ENCODE measurements at places on chromosomes 13 and 19. TPM values are rescaled to one million over a fixed set of nuclear protein-coding genes. Genes with fewer than 3 reads are reported as not detected.

DNA sequence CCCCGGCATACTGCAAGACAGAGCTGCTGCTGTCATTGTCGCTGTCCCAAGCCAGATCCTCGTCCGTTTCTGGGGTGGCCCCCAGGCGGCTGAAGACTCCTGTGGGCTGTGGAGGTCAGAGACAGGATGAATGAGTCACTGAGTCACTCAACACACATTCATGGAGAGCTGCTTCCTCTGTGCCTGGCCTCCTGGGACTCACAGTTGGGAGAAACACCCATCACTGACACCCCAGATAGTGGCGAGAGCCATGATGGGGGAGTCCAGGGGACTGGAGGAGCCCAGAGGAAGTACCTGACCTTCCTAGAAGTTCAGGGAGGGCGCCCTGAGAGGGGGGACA, 26.0 kb downstream of the C19orf47 start:
- no peak for DNase-seq

GRCh38 chr13:95181586-95181985, 119.7 kb downstream of the ABCC4 start:
- no peak for DNase-seq

- DNase-seq, result no peak
Measured at GRCh38 chr13:112457081-112457480, 80.9 kb downstream of the SPACA7 start.

- no peak for DNase-seq
Measured at GRCh38 chr13:24040835-24041234, 119.7 kb upstream of the SPATA13 start.

DNA sequence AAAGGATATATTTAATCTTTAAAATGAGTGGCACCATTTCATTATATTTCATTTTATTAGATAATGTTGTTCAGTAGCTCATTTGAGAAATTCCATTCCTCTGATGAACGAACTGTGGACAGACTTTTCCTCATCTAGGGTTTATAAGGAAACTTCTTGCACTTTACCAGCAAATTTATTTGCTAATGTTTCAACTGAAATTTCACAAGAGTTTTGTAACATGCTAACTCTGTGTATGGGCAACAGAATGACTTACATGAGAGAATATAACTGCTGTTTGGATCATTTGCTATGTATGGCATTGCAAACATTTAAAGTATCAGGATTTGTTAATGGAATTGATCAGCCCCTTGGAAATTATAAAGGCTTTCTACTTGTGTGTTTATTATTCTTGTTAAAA, 3.7 kb upstream of the IRS2 start:
- DNase-seq, result no peak

DNA sequence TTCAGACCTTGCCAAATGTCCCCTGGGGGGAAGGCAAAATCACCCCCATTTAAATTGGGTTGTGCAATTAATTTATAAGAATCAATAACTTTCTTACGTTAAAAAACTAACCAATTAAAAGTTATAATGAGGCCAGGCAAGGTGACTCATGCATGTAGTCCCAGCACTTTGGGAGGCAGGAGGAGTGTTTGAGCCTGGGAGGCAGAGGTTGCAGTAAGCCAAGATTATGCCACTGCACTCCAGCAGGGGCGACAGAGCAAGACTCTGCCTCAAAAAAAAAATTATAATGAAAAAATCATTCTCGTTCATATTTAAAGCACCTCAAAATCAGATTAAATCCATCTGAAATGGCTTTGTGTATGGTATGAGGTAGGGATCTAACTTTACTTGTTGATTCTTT, 18.4 kb upstream of the SIGLEC14 start:
- no peak for DNase-seq

- DNase-seq, result no peak
Measured at GRCh38 chr19:2805991-2806649, 13.5 kb upstream of the ZNF554 start.

DNA sequence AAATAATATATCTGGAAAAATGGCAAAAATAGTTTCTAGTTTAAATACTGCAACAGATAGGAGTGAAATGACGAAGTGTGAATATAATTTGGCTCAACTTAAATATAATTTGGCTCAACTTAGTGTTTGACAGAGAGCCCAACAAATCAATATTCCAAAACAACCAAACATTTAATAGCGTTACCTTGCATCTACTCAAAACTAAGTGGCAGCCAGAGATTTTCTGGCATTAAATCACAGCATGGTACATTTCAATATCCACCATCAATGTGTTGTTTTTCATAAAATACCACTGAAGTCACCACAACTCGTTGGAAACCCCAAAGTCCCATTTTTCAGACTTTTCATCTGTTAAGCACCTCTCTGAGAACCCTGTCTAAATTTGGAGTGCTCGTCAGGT, 69.6 kb downstream of the DCLK1 start:
- no peak for DNase-seq

DNA sequence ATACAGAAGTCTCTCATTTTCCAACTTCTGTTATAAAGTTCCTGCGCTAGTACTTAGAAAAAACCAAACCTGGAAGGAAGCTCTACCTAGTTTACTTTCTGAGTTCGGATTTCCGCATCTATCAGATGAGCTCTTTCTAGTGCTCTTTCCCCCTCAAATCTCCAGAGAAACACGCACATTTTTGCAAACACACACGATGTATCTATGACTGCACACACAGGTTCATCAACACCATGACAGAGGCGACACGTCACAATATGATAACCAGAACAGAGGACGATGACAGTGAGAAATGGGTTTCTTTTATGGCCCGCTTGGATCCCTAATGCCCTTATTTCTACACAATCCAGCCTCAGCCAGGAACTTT, 629 bp upstream of the LRRC63 start:
- no peak for DNase-seq

DNA sequence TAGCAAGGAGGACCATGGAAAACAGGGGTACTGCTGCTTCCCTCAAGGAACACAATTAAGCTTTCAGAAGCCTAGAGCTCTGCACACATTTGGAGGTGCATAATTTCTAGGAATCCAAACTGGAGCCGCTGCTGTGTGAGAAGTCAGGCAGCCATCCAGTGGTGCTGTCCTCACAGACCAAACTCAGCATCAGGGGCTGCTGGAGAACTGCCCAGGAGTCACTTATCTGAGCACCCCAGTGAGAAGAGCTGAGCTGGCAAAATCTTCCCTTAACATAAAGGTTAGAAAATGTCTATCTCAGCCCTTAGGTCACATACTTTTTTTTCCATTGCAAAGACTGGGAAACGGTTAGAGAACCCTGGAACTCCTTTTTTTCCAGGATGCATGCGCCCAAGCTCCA, 72.8 kb downstream of the ATP7B start:
- no peak for DNase-seq

DNA sequence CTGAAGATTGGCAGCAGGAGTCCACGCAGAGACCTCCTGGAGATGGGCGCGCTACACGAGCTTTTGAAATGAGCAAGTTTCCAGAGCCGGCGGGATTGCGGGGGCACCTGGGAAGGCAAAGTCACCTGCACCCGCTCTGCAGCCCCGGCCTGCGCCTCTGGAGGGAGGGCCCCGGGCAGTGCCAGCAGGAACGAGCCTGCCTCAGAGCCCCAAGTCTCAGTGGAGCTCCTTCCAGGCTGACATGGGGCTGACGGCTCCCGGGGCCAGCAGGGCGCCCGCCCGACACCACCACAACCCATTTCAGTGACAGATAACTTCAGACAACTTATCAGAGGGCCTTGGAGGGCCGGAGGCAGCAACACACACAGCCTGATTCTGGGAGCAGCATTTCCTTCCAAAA, 45.0 kb downstream of the RASA3 start:
- no peak for DNase-seq

- no peak for DNase-seq
Measured at GRCh38 chr13:98919566-98919965, 58.3 kb downstream of the DOCK9 start.

- no peak for DNase-seq
Measured at GRCh38 chr19:48393559-48394330, at the start of gene GRIN2D. TSS of gene GRIN2D (plus strand) at chr19:48393668. CDS start at chr19:48398393, 4,725 bp downstream.

GRCh38 chr13:88745011-88745410, 1073.8 kb downstream of the SLITRK5 start:
- DNase-seq, result no peak

- no peak for DNase-seq
Measured at GRCh38 chr19:30017172-30017571, 75.1 kb downstream of the URI1 start.

DNA sequence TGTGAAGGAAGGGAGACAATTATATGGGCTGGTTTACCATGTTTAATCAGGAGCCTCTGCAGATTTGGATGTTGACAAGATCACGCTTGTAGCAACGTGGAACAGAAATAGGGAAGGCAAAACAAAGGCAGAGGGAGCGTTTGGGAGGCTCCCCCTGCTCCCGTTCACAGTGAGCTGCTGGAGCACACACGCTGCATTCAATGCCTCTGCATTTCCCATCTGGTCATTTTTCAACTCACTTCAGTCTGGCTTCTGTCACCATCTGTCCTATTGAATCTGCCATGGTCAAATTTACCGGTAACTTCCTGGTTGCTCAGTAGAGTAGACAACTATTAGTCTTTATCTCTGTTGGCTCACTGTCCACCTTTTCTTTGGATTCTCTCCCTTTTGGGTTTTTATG, 91.0 kb downstream of the NHLRC3 start:
- DNase-seq, result no peak

GRCh38 chr19:18807861-18808331, 16.8 kb upstream of the COMP start:
- DNase-seq, result peak; percentile 15

- DNase-seq, result no peak
Measured at GRCh38 chr13:114124921-114125320, 7.5 kb downstream of the RASA3 start.

CRLF1 gene
- 9.3 TPM for total RNA-seq

KLK3 gene
- not detected for total RNA-seq

RXFP2 gene
- not detected for total RNA-seq

ETV2 gene
- total RNA-seq, result 0.79 TPM

AMER2 gene
- 0.49 TPM for total RNA-seq

TIMM50 gene
- 28.0 TPM for total RNA-seq
